ENCODE measurements at places on chromosomes 2 and 18.

- DNase-seq, result no peak
Observed at GRCh38 chr2:46325182-46325928, 28.1 kb downstream of the EPAS1 start.

GRCh38 chr2:9995059-9995458 is 43.6 kb downstream of the GRHL1 start:
- DNase-seq, result no peak

- DNase-seq, result no peak
Observed at GRCh38 chr2:149164296-149164695, 125.8 kb downstream of the LYPD6B start.

DNA sequence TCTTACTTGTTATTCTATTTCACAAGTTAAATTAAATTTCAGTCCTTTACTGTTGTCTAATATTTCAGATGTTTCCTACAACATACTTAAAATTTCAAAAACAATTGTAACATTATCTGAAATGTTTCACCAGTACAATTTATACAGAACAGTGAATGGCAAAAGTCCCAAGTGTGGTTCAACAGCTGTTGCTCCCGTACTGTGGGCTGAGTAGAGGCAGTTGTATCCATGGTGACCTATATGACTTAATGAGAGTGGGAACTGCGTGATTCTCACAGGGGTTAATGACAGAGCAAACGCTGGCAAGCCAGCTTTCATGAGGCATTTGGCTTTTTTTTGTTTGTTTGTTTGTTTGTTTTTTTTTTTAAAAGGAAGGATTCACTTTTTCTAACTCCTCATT is 5.3 kb upstream of the PLCL1 start:
- DNase-seq, result no peak

GRCh38 chr2:215404348-215405012 is 31.4 kb downstream of the FN1 start:
- no peak for DNase-seq

DNA sequence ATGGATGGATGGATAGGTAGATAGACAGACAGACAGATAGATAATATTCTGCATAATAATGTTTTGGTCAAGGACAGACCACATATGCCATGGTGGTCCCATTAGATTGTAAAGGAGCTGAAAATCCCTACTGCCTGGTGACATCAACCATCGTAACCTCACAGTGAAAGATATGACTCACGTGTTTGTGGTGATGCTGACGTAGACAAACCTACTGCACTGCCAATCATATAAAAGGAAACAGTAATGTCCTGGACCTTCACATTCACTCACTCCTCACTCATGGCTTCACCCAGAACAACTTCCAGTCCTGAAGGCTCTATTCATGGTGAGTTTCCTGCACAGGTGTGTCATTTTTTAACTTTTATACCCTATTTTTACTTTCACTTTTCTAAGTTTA is 202.9 kb upstream of the TPO start:
- DNase-seq, result no peak
